COR-L47 (cell line): ENCODE measurements at places on chromosomes 1 and 21.

- no peak for DNase-seq
These were observed 110.1 kb downstream of the NTPCR start for GRCh38 chr1:233060461-233060994.

- DNase-seq, result no peak
These were observed 349.6 kb downstream of the MATN1 start for GRCh38 chr1:30373471-30374399.

DNA sequence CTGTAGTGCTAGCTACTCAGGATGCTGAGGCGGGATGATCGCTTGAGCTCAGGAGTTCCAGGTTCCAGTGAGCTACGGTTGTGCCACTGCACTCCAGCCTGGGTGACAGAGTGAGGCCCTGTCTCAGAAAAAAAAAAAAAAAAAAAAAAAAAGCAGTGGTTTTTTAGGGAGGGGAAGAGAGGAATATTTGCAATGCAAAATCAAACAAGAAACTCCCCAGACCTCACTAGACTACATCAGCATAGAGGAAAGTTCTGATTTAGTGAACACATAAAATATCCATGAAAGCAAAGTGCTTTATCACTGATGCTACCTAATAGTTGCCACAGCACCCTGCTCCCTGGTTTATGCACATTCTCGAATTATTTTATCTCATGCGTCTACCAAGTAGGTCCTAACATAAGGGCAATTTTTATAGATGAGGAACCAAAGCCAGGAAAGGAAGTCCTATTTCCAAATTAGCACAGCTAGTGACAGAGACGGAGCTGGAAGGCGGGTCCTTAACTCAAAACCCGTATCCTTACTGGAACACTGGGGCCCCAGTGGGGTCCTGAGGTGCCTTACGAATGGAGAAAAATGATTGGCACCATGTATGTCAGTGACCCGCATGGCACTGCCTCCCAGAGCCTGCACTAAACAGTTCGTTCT, 50.7 kb upstream of the GPR157 start:
- no peak for DNase-seq

DNA sequence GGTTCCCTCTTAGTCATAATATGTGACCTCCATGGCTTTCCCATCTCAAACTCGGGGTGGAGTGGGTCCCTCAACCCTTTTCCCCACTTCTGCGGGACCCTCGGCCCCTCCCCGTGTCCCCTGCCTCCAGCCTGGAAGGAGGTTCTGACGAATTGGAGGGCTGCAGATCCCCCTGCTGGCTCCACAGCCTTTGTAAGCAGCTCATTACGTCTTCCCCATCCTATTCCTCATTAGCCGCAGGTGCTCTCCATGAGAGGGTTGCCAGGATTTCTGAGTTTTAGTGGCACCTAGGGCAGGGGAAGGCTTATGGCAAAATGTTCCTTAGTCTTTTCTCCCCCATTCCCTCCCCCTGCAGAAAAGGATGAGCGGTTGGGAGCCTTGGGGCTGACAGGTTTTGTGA, 8.3 kb downstream of the ACTL8 start:
- no peak for DNase-seq

DNA sequence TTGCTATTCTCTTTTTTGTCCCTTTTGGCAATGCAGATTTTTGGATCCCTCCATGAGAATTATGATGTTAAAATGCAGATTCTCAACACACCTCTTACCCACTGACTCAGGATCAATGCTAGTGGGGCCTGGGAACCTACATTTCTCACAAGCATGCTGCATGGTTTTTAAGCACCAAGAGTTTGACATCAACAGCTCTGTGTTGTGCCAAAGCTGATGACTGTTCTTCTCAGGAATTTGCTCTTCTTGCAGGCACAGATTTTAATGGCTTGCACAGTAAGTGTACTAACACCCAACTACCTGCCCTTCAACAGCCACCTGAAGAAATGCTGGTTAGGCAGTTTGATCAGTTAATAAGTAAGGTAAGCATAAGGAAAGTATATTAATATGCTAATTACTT, 468.7 kb downstream of the PTBP2 start:
- DNase-seq, result no peak

DNA sequence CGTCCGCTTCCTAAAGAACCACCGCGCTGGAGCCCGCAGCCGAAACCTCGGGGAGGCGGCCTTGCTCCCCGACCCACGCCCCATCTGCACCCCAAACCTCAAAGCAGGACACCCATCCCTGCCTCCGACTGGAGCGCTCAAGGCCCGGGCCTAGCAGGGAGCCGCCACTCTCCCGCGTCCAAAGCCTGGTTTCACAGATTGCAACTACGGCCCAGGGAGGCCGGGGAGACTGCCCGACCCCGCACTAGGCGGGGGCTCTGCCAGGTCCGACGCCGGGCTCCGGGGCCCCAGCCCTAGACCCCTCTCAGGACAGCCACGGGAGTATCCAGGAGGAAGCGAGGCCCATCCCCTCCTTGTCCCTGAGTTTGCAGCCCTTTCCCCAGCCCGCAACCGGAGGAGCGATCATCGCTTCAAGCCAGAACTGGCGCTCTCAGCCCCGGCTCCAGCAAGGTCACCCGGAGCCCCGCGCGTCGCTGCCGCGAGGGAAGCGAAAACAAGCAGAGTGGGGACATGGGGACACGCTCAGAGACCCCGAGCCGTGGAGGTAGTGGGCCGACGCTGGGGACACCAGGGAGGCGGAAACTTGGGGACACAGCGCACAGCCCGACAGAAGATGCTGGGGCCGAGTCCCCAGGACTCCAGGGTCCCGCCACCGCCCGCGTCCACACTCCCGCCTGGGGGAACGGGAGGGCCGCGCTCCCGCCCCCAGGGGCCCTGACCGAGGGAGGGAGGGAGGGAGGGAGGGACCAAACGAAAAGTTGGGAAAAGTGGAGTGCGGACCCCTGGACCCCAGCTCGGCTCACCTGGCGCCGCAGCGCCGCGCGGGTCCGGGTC, 433 bp downstream of the TMEM200B start:
- DNase-seq, result no peak

- DNase-seq, result no peak
These were observed 85.1 kb upstream of the RHOU start for GRCh38 chr1:228650141-228650540.

GRCh38 chr1:207134581-207134980, 30.5 kb downstream of the C4BPA start:
- DNase-seq, result no peak

GRCh38 chr1:180232521-180233043, 2.5 kb downstream of the LHX4 start:
- DNase-seq, result no peak

DNA sequence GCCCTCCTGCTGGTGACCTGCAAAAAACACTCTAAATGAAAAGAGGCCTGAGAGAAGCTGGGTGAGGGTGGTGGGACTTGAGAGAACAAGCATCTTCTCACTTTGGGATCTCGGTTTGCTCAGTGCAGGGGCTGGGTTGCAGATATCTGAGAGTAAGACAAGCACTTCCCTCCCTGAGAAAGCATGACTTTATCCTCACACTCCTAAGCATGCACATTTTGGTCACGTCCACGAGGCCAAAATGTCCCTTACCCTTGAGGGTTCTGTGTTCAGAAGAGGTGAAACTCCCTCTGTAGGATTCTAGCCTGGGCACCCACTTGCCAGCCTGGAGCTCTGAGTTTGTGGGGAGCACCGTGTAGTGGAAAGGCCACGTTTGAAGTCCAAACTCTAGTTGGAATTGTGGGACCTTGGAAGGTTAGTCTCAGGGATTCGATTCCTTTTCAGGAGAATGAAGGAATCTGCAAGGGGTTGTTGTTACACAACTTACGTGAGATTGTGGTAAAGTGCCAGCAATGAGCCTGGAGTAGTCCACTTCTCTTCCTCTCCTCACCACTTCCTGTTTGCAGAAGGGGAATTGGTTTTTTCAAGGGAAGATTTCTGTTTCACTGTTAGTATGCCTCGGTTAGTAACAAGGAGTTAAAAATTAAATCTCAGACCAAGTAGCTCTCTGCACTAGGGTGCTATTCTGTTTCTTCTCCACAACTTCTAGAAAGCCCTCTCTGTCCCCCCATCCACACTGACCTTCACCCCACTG, 3.0 kb downstream of the FCAMR start:
- no peak for DNase-seq

DNA sequence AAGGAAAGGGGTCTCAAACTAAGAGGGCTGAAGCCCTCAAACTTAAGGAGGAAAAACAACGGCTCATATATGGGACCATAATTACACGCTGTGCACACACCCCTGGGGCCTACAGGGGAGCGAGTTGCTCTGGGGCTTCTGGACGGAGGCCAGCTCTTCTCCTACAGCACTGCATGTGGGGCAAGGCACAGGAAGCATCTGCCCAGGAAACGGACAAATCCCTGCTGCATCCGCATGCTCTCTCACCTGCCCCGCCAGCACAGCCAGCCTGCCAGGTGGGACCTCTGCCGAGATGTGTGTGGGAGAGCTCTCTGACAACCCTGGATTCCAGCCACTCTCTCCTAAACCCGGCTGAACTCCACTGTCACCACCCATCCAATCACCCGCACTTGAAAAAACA, 54.1 kb downstream of the MRPL37 start:
- DNase-seq, result peak; percentile 91

GRCh38 chr21:18244671-18245463, at the start of gene CHODL:
Gene CHODL (plus strand): TSS chr21:18244833. CDS start chr21:18245224, 391 bp downstream.
- DNase-seq, result no peak

GRCh38 chr1:161119092-161119903, 1.4 kb downstream of the NIT1 start:
- DNase-seq, result no peak

DNA sequence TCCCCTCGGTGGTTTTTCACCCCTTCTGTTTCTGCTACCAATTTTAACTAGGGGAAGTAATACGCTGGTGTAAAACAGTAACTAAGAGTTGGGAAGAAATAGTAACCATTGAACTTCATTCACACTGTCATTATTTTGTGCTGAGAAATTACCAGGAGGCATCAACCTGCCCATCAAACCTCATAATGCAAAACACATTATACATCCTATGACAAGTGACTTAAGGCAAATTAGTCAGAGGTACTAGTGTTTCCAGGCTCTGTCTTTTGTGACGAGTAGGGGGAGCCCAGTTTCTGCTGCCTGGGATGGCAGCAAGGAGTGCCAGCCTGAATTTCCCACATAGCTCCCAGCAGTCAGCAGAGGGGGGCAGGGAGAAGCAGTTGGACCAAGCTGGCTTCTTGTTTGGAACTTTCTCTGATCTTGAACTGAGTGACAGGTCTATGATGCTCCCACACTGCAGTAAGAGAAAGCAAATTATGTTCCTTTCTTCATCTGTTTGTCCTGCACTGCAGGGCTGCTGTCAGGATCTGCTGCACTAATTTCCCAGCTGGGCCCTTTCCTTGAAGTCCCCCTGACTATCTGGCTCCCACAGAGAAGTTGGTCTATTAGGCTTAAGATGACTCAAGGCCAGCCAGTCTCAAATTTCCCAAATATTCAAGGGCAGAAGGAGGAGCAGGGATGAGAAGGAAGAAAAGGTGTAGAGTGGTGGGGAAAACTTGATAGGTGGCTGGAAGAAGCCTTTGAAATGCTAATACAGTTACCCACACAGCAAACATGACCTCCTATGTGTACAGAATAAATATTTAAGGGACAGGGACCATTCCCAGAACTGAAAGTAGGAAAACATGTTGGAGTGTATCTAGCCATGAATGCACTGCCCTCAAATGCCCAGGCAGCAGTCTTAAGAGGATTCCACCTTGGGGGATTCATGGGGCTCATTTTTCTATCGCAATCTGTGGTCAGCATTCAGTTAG, 322.8 kb downstream of the SEC16B start:
- DNase-seq, result no peak

GRCh38 chr21:14870853-14871149, 194.0 kb downstream of the NRIP1 start:
- DNase-seq, result no peak

GRCh38 chr1:245748240-245748639, 593.5 kb downstream of the KIF26B start:
- no peak for DNase-seq

DNA sequence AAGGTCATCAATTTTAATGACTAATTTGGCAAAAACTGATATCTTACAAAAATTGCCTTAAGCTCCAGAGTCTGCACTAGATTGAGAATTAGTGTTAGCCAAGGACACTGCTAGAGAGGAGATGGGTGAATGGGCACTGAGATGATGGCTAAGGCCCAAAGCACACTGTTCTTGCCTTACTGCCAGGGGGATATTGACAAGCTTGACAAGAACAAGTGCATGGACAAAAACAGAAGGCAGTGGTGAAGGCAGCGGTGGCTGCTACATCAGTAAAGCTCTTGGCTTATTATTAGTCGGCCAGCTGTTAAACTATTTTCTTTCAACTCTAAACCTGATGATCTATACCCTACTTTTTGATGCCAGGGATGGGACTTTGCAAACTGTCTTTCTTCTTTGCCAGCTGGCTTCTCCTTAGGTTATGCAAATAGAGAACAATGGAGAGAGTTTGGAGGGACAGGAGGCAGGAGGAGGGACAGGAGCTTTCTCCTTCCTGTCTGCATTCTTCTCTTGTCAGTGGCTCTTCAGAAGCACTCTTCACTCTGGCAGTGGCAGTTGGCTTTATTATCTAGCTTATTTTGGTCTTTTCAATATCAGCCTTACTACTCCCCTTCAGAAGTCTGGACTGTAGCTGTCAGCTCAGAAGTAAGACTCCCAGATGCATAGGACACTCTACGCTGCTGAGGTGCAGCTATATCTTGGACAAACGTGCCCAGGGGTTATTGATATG, 853.5 kb upstream of the TMPRSS15 start:
- no peak for DNase-seq

DNA sequence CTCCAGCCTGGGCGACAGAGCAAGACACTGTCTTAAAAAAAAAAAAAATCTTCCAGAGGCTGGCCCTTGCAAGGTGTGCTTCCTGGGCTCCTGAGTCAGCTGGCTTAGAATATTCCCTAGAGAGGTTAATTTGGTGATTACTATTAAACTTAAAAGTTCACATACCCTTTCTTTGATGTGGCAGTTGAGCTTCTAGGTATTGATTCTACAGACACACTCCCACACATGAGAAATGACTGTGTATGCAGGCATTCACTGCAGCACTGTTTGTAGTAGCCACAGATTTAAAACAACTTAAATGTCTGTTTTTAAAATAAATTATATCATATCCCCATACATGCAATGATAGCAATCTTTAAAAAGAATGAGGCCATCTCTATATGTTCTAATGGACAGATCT, 93.4 kb downstream of the GDAP2 start:
- no peak for DNase-seq

DNA sequence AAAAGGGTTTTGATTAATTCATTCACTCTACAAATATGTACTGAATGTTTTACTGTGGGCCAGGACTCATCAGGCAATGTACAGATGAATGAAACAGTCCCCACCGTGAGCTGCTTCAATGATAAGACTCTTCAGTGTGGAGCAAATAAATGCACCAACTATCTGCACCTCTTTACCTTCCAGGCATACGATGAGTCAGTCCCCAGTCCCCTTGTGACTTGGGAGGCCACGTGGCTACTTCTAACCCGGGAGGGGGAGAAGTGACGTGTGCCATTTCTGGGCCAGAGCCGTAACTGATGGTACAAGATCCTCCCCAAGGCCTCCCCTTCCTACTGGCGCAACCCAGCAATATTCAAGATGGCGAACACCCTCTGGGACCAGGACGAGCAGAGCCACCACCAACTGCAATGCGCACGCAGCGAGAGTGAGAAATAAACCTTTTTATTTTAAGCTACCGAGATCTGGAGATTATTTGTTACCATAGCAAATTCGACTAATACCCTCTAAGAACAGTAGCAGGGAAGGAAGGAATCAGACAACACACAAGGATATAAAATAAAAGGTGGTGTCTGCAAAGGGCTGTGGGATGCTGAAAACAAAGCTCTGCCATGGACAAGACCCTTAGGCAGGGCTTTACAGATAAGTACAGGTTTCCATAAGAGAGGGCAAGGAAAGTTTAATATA, 74.5 kb downstream of the NPHP4 start:
- no peak for DNase-seq
